Gastroesophageal sphincter (tissue), 4 donors: ENCODE measurements at places on chromosomes 6 and 20. TPM values are rescaled to one million over a fixed set of nuclear protein-coding genes. Genes with fewer than 3 reads are reported as not detected.

GRCh38 chr6:150930841-150931240 lies 65.3 kb downstream of the MTHFD1L start:
- ATAC-seq = no peak

DNA sequence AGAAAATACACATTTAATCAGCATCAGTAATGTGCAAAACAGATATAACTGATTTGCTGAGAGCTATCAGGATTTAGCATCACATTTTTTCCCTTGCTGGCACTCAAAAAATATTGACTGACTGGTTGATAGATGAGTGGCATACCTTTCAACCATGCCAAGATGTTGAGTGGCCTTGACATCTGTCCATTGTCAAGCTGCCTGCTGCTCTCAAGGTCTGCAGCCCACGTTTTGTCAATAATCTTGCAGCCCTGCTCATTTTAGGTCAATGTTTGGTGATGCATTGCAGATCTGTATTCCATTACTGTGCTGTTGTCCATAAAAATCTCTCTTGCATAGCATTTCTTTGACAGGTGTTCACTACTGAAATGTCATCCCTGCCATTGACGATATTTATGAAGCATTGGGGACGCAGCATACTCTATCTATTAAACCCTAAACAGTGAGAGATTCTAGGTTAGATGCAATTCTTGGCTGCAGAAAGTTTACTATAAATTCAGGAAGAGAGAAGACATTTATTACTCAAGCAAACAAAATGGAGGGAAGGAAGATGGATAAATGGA lies 111.6 kb downstream of the BFSP1 start:
- no peak for ATAC-seq

- peak; percentile 69 for ATAC-seq
These were observed 540 bp upstream of the RBM24 start for GRCh38 chr6:17280552-17281090.

- ATAC-seq = no peak
These were observed 6.7 kb downstream of the RAET1G start for GRCh38 chr6:149915970-149916865.

DNA sequence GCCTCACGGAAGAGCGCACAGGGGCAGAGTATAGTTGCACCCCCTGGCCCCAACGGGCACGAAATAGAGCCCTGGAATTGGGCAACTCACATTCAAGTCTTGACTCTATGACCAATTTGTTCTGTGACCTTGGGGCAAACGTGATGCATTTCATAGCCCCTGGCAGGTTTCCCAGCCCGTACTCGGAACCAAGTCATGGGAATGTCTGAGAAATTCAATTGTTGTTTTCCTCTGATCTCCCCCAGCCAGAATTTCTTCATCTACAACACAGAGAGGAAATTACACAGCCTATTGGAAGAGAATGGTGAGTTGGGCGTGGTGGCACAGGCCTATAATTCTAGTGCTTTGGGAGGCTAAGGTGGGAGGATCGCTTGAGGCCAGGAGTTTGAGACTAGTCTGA lies 322.3 kb upstream of the SULF2 start:
- no peak for ATAC-seq

GRCh38 chr6:138957484-138957883 lies 30.6 kb downstream of the REPS1 start:
- ATAC-seq = no peak

- no peak for ATAC-seq
These were observed 37.5 kb downstream of the SNX9 start for GRCh38 chr6:157860505-157860991.

- no peak for ATAC-seq
These were observed 305.3 kb downstream of the CLIC5 start for GRCh38 chr6:45710304-45710821.

DNA sequence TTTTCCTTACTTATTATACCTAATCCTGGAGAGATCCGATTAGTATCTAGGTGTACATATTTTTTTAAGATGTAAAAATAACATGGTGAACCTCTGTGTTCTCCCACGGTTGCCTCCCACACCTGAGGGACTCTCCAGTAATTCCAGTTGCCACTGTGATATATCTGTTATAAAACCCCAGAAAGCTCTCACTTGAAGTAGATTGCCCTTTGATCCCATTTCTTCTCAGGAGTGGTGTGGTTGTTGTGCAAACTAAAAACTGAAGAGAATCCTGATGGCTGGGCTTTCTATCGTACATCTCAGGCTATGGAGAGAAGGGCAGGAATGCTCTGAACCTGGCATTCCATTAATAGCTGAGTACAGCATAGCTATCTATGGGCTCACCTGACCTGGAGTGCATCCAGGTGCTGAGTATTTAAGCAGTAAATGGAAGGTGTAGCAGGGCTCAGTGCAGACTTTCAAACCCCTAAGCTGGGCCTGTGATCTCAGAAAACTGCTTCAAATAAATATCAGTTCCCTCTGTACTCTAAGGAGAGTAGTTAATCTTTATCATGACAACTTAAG lies 41.0 kb downstream of the VGLL2 start:
- no peak for ATAC-seq

- no peak for ATAC-seq
These were observed 15.5 kb upstream of the CARMIL1 start for GRCh38 chr6:25263657-25264056.

The TNNC2 gene
- 1.3 TPM for total RNA-seq

The RAD21L1 gene
- total RNA-seq = not detected

The ARMH2 gene
- total RNA-seq = not detected

The LY6G6C gene
- not detected for total RNA-seq
